Endothelial cell (in vitro differentiated cells): ENCODE measurements at places on chromosomes 6 and 20. TPM values are rescaled to one million over a fixed set of nuclear protein-coding genes. Genes with fewer than 3 reads are reported as not detected.

GRCh38 chr20:33819456-33819855, 8.3 kb downstream of the CHMP4B start:
- DNase-seq = no peak

Gene TOX2
- total RNA-seq = 5.0 TPM

GRCh38 chr6:121335087-121336008, 1.1 kb upstream of the TBC1D32 start:
- no peak for DNase-seq

GRCh38 chr6:16852671-16853070, 91.4 kb upstream of the ATXN1 start:
- no peak for DNase-seq

GRCh38 chr6:24060982-24061754, 64.8 kb upstream of the NRSN1 start:
- DNase-seq = no peak

DNA sequence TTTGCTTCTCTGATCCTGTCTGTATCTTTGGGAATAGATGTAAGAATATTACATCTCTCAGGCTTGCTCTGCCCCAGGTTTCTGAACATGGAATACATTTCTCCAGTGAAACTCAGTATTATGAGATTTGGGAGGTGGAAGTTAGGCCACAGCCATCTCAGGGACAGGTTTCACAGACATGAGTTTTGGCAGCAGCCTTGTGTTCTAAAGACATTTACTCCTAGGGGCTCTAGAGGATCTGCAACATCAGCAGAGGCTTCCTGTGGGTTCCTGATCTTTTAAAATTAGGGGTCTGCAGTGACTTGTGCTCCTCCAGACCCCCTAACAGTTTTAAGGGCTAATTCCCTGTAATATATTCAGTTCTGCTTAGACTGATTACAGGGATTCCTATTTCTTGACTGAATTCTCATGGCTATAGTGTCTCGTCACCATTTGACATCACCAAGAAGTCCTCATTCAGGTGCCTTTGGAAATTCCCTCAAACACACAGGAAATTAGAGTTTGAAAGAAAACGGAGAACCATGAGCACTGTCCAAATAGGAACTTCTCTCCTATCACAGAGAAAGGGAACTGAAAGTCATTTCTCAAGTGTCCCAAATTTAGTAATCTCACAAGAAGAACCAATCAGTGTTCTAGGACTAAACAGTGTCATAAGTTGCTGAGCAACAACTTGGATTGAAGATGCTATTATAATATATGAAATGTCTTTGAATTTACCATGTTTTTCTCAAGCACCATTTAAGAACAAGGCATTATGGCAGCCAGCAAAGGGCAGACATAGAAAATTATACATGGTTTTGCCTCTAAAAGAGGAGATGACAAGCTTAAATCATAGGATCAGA, 2.5 kb upstream of the HLA-DRA start:
- no peak for DNase-seq
